ENCODE measurements at places on chromosomes 4 and X.
A peak's percentile ranks its signal among the peaks of the same experiment; 100 is the strongest.

DNA sequence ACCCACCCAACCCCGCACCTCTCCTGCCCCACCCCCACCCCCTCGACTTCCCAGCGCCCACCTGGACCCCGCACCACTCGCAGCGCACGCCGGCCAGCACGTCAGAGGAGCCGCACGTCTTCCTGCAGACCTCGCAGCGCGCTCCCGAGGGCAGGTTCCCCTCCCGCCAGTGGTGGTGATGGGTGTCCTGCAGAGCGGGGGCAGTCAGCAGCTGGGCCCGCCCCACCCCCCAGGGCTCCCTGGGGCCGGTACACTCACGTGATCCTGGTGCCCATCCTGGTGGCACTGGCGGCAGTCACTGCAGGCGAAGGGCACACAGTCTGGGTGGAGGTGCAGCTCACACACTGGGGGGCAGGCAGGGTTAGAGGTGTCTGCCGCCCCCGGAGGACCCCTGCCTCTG, 5.1 kb downstream of the DGKQ start:
- DNase-seq = no peak

DNA sequence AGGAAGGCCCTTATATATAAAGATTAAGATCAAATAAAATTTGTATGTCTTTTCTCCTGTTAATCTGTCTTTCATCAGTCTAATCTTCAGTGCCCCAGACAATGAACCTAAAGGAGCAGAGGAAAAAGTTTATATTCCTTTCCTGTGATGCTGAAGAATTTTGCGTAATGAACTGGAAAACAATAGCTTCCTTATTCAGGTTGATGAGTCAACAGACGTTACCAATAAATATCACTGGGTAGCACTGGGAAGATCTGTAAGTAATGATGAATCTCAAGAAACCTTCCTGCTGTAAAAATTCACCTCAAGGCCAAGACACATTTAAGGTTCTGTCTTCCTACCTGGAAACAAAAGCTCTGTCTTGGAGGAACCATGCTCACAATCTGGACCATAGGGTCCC, 25.5 kb downstream of the CDKN2AIP start:
- DNase-seq = no peak

DNA sequence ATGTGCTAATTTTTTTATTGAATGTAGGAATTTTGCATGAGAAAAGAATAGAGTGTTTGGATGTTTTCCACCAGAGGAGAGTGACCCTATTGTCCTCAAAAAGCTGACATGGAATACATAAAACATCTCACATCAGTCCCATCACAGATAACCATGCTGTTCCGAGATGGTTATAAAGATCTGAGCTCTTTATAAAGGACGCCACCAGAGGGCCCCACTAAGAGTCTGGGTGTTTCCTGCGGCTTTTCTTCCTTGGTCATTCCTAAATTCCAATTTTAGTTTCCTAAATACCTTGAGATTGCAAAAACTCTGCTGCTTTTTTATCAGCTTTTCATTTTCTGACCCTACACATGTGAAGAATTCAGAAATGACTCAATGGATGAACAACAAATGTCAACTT, 504.5 kb upstream of the FRG1 start:
- DNase-seq = no peak

DNA sequence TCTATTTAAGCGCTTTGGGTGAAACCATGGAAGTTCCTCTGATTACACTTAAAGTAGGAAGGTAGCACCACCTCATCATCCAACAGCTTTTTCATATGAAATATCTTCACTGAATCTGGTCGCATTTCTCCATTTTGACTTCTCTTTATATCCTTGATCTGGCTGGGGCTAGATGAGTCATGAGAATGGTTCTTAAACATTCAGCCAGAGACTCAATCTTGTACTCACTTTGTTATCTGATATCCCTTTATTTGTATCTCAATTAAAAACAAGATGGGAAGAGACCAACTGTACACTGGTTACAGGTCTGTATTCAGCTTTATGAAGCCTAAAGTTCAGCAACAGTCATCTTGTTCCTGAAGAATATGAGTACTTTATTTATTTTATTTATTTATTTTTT, 84.9 kb downstream of the CBLL2 start:
- DNase-seq = no peak

- DNase-seq = no peak
These were observed 524 bp upstream of the EXOSC9 start for GRCh38 chr4:121800638-121800960.

DNA sequence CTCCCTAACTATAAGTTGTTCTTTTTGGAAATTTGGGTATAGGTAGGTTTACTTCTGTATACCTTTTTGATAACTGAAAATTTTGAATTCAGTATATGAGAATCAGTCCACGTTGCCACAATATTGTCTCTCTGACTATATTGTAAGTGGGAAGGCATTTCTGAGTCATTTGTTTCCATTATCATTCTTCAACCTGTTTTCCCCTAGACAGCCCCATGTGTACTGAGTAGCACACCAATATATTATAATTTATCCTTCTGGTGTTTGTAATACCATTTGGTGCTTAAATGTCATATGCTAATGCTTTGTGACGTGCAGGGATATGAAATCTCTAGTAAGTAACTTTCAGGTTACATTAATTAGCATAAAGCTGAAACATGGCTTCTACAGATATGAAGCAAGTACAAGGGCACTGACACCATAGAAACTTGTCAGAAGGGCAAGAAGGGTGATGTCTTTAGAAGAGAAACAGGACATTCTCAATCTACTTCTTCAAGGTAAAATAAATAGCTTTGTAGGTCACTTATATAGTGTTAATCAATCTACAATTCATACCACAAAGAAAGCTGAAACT, 27.7 kb downstream of the PAK3 start:
- DNase-seq = peak; percentile 30

DNA sequence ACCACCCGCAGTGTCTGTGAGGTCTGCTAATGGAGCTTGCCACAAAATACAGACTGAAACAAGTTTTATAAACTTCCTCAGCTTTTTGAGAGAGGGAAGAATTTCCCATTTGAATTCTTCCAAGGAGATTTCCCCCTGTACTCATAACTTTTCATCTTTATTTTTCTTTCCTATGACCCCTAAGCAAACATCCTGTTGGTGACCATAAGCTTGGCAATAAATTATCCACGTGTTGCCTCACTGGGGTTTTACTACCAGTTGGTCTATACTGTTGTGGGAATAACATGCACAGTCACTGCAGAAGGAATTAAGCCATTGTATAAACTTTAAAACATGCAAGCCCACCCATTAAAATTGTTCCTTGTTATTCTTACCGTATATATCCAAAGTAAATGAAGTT, 86.2 kb downstream of the SLC39A8 start:
- no peak for DNase-seq

DNA sequence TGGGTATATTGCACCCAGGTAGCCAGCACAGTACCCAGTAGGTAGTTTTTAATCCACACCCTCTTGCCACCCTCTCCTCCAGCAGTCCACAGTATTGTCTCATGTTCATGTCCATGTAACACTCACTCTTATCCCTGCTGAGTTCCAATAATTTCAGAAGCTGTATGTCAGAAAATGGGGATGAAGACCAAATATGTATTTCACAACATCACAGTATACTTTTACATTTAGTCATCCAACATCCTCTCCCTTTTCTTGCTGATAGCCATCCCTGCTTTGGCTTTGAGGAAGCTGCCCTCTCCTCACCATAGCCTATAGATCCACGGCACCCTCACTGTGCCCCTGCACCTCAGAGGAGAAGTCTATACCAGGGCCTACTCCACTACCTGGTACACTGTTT, 126.0 kb upstream of the LDB2 start:
- no peak for DNase-seq

DNA sequence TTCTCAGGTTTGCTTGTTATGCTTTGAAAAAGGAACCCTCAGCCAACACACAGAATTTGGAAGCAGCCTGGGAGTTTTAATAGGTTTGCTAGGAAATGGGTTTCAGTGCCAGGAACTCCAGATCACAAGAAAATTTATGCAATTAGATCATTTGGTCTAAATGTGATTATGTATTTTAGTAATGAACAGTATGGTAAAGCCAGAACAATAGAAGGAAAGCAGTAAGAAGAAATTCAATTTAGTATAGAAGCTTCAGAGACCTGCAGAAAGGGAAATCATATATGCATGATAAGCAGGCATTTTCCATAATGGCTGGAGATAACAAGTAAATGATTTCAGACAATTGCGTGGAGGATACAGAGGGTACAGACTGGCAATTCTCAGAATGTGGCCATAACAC, 184.7 kb downstream of the KCNIP4 start:
- DNase-seq = no peak

GRCh38 chr4:122065149-122065548, 87.0 kb upstream of the BLTP1 start:
- no peak for DNase-seq

DNA sequence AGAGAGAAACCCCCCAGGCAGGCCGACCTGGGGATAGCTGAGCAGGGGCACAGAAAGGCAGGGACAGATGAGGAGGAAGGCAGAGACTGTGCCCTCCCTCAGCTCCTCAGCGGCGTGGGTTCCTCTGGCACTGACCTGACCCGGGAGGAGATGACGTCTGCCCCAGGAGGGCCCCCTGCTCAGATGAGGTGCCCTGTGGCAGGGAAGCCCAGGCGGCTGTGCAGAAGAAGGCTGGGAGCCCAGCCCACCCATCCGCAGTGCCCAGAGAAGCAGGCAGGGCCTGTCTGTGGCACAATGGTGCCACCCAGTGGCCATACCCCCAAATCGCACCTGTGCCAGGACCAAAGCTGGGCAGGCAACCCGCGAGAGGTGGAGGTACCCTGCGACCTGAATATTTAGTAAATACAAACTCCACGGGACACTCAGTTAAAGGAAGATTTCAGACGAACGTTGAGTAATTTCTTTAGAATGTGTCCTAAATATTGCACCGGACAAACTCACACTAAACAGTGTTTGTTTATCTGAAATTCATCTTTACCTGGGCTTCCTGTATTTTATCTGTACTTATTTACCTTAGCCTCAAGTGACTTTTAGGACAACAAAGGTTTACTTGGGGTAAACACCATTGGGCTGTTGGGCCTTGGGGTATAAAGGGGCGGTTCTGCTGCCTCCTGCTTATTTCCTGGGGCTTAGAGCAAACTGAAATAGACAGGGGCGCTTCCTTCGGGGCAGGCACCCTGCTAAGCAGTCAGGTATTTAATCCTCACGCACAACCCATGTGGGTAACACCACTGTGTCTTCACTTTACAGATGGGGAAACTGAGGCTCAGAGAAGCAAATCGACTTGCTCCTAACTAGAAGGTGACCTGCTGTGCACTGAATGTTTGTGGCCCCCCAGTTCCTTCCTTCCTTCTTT, 46.5 kb upstream of the HMX1 start:
- DNase-seq = peak; percentile 75
